ENCODE measurements at places on chromosomes 12 and 14.

GRCh38 chr12:69457433-69457832, 12.8 kb upstream of the FRS2 start:
- peaks cover 1% of the 10 kb centered on the region for H3K27me3 ChIP-seq
- H3K36me3 ChIP-seq, result no peaks in the 10 kb centered on the region
- no peak overlapping the region for H3K27ac ChIP-seq
- DNase-seq, result no peak

DNA sequence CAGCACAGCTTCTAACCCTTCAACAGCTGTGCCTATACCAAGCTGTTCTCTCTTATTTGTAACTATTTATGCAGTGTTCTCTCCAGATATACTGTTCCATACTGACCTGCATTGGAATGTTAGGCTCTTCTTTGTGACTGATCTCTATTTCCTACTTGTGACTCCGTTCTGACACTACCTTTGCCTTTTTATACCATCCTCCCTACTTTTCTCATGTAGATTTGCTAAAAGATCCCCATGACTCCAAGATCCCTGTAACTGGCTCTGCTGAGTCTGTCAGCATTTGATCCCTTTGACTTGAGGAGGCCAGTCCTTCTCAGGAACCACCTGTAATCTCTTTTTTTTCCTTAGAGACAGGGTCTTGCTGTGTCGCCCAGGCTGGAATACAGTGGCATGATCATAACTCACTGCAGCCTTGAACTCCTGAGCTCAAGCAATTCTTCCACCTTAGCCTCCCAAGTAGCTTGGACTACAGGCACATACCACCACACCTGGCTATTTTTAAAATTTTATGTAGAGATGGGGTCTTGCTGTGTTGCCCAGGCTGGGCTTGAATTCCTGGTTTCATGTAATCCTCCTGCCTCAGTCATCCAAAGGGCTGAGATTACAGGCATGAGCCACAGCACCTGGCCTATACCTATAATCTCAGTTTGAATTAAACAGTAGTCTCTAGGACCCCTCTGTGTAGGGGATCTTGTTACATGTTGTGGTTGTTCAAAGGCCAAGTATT, 368.3 kb downstream of the ZFP36L1 start:
- no peak overlapping the region for H3K4me3 ChIP-seq
- peaks cover under 1% of the 10 kb centered on the region for H3K4me1 ChIP-seq
- no peaks in the 10 kb centered on the region for H3K36me3 ChIP-seq
- H3K27me3 ChIP-seq, result no peaks in the 10 kb centered on the region
- H3K27ac ChIP-seq, result no peak overlapping the region

GRCh38 chr12:127720334-127720733, 546.6 kb upstream of the TMEM132C start:
- DNase-seq, result no peak
- H3K27me3 ChIP-seq, result no peaks in the 10 kb centered on the region
- no peaks in the 10 kb centered on the region for H3K4me1 ChIP-seq
- H3K36me3 ChIP-seq, result no peaks in the 10 kb centered on the region

DNA sequence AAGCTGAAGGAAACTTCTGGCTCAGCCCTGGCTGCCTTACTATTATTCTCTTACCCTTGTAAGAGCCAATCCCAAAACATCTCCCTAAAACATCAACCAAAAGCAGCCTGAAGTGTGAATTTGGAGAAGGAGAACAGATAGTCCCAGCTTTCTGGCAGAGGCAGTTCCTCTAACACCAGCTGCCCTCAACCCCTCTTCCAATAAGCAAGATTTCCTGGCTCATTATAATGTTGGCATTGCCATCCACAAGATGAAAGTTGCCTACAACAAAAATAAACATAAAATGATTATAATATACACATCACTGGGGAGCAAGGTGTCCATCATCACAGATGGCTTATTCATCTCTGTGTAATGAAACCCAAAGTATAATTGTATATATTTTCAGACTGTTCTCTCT, 352.5 kb upstream of the CCDC196 start:
- no peak overlapping the region for H3K4me3 ChIP-seq
- peaks cover 13% of the 10 kb centered on the region for H3K27me3 ChIP-seq
- H3K4me1 ChIP-seq, result no peaks in the 10 kb centered on the region
- no peaks in the 10 kb centered on the region for H3K36me3 ChIP-seq
- no peak overlapping the region for H3K27ac ChIP-seq

DNA sequence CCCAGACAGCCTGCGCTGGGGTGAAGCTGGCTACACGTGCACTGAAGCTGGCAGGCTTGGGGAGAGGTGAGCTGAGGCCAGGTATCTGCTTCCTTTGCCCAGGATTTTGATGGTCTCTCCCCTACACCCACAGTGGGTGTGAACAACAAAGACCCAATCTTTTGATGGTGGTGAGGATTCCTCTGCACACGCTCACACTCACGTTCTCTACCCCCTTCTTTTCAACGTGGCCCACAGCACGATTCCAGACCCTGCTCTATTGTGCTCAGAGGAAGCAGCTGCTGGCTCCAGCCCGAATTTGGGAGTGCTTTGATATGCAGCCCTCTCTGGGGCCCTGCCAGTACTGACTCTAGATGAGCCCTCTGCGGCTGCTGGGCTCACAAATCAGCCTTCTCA, 4.9 kb downstream of the CD9 start:
- H3K4me3 ChIP-seq, result no peak overlapping the region
- DNase-seq, result no peak
- peaks cover 22% of the 10 kb centered on the region for H3K27me3 ChIP-seq
- peaks cover 9% of the 10 kb centered on the region for H3K4me1 ChIP-seq

- no peak for DNase-seq
- no peak overlapping the region for H3K4me3 ChIP-seq
- no peaks in the 10 kb centered on the region for H3K36me3 ChIP-seq
- no peak overlapping the region for H3K27ac ChIP-seq
Measured at GRCh38 chr14:33611405-33612196, 339.3 kb downstream of the EGLN3 start.

DNA sequence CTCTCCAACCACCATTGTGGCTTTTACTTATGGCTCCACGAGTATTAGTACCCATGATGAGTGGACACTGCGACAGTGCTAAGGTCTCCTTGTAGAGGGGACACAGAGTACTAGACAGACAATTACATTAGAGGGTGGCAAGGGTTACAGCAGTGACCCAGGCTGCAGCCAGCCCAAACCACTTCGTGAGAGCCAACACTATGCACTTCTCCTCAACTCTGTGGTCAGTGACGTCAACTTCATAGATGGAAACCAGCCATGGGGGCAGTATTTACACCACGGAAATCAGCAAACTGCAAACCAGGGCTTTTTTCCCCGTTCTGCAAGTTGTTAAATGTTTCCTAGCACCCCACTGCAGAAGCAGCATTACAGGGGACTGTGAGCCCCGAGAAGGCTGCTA, 61.6 kb upstream of the ZFP36L1 start:
- H3K4me1 ChIP-seq, result no peaks in the 10 kb centered on the region
- H3K27ac ChIP-seq, result no peak overlapping the region
- no peak for DNase-seq
- H3K27me3 ChIP-seq, result no peaks in the 10 kb centered on the region
- no peaks in the 10 kb centered on the region for H3K36me3 ChIP-seq

- no peak overlapping the region for H3K4me3 ChIP-seq
- no peaks in the 10 kb centered on the region for H3K36me3 ChIP-seq
- H3K4me1 ChIP-seq, result peaks cover 4% of the 10 kb centered on the region
- no peak for DNase-seq
Measured at GRCh38 chr12:57158665-57159064, 11.2 kb upstream of the LRP1-AS start.

GRCh38 chr12:66237505-66238175, 48.6 kb downstream of the IRAK3 start:
- no peak for DNase-seq
- no peaks in the 10 kb centered on the region for H3K36me3 ChIP-seq
- peaks cover 8% of the 10 kb centered on the region for H3K4me1 ChIP-seq
- H3K27ac ChIP-seq, result no peak overlapping the region

DNA sequence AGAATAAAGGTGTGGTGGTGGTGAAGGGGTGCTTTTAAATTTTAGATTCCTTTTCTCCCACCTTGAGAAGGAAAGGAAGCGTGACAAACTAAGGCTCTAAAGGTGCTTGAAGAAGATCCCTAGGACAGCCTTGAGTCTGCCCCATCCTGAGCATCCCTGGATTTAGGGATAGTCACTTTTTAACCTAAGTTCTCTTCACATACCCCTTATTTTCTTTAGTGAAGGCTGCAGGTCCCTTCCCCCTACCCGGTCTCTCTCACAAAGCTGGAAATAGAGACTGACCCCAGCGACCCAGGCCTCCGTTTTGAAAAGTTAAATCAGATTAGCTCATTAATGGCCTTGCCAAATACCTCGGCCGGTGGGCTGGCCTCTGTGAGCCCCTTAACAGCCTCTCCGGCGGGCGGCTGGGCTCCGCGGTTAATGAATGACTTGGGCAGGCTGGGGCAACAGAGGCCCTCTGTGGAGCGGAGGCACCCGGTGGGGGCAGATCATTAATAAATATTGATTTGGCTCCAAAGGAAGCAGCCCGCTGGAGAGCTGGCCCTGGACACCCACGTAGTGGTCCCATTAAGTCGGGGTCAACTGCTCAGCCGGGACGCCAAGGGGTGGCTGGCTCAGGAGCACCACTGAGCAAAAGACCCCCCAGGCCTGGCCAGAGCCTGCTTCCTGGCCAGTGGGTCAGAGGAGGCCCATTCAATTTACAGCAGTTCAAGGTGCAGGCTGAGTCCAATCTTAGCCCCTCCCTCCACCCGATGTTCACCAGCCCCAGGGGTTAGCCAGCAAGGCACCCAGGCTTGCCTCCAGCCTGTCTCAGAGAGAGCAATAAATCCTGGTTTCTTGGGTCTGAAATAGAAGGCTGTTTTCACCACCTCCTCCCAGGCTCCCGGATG, 31.8 kb downstream of the PAH start:
- no peak overlapping the region for H3K4me3 ChIP-seq
- no peaks in the 10 kb centered on the region for H3K36me3 ChIP-seq
- DNase-seq, result no peak
- H3K4me1 ChIP-seq, result no peaks in the 10 kb centered on the region

DNA sequence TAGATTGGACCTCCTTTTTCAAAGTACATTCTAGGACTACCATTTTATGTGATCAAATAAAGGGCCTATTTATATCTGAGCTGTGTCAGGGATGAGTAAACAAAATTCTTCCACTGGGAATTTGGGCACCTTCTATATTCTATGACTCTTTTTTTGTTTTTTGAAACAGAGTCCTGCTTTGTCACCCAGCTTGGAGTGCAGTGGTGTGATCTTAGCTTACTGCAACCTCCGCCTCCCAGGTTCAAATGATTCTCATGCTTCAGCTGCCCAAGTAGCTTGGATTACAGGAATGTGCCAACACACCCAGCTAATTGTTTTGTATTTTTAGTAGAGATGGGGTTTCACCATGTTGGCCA, 64.8 kb downstream of the DRAM1 start:
- H3K27me3 ChIP-seq, result peaks cover 2% of the 10 kb centered on the region
- no peak overlapping the region for H3K4me3 ChIP-seq
- no peak overlapping the region for H3K27ac ChIP-seq
- H3K36me3 ChIP-seq, result no peaks in the 10 kb centered on the region

- H3K27me3 ChIP-seq, result no peaks in the 10 kb centered on the region
- H3K4me1 ChIP-seq, result peaks cover 78% of the 10 kb centered on the region
- peaks cover 33% of the 10 kb centered on the region for H3K36me3 ChIP-seq
- DNase-seq, result no peak
- peak overlapping the region; percentile 84 for H3K4me3 ChIP-seq
Measured at GRCh38 chr14:99245564-99246511, 26.2 kb downstream of the BCL11B start.

DNA sequence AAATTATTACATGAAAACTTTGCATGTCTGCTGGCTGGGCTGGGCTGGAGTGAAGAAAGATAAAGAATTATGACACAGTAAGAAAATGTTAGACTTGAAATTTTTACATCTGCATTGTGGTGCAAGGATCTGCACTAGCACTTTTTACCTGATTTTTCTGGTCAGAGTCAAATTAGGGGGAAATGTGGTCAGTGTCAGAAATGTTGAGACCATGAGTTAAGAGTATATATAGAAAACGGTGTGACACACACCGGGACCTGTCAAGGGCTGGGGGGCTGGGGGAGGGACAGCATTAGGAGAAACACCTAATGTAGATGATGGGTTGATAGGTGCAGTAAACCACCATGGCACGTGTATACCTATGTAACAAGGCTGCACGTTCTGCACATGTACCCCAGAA, 90.3 kb downstream of the IGF1 start:
- H3K4me3 ChIP-seq, result no peak overlapping the region
- DNase-seq, result no peak
- H3K27ac ChIP-seq, result no peak overlapping the region
- no peaks in the 10 kb centered on the region for H3K4me1 ChIP-seq

- no peak for DNase-seq
- H3K4me3 ChIP-seq, result no peak overlapping the region
- H3K4me1 ChIP-seq, result peaks cover 39% of the 10 kb centered on the region
- H3K27ac ChIP-seq, result no peak overlapping the region
Measured at GRCh38 chr14:65214741-65215140, 112.4 kb upstream of the MAX start.

DNA sequence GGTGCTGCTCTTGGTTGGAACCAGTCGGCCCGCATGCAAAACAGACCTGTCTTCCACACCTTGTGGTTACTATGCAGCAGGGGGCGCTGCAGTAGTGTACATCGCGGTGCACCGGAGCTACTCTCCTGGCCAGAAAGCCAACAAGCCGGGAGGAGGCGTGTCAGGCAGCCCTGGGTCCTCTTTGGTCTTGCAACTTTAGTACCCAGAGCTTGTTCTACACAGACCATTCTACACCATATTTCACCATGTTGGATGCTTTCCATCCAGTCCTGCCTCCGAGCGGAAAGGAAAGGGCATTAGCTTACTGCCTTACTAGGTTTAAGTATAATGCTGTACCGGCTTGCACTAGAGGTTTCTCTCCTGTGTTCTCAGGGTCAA, 927 bp upstream of the TMTC2 start:
- H3K27me3 ChIP-seq, result peaks cover 23% of the 10 kb centered on the region
- no peaks in the 10 kb centered on the region for H3K36me3 ChIP-seq
- peak overlapping the region; percentile 98 for H3K4me3 ChIP-seq
- DNase-seq, result peak; percentile 84
- H3K27ac ChIP-seq, result peak overlapping the region; percentile 69

GRCh38 chr12:107429006-107429705, 256.4 kb upstream of the PWP1 start:
- no peaks in the 10 kb centered on the region for H3K36me3 ChIP-seq
- H3K4me3 ChIP-seq, result no peak overlapping the region
- DNase-seq, result no peak
- H3K27me3 ChIP-seq, result no peaks in the 10 kb centered on the region
- H3K4me1 ChIP-seq, result peaks cover 17% of the 10 kb centered on the region
- no peak overlapping the region for H3K27ac ChIP-seq

DNA sequence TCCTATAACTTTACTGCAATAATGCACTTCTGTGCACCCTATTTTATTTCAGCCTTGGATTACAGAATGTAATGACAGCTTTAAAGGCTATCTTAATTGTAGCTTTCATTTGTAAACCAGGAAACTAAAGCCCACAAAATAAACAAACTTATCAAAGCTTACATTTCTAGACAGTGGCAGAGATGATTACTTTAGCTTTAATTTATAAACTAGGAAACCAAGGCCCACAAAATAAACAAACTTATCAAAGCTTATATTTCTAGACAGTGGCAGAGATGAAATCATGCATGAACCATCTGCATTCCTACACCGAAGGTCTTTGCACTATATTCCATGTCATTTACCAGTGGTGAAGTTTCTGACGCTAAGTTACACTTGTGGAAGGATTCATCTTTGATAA, 74.4 kb downstream of the PRKD1 start:
- no peaks in the 10 kb centered on the region for H3K27me3 ChIP-seq
- no peak overlapping the region for H3K4me3 ChIP-seq
- no peak overlapping the region for H3K27ac ChIP-seq
- DNase-seq, result no peak
- no peaks in the 10 kb centered on the region for H3K36me3 ChIP-seq
